NCI-H1417 treated with DMSO at 0.1 percent for 48 hours (cell line): ENCODE measurements at places on chromosomes 6 and 20.

DNA sequence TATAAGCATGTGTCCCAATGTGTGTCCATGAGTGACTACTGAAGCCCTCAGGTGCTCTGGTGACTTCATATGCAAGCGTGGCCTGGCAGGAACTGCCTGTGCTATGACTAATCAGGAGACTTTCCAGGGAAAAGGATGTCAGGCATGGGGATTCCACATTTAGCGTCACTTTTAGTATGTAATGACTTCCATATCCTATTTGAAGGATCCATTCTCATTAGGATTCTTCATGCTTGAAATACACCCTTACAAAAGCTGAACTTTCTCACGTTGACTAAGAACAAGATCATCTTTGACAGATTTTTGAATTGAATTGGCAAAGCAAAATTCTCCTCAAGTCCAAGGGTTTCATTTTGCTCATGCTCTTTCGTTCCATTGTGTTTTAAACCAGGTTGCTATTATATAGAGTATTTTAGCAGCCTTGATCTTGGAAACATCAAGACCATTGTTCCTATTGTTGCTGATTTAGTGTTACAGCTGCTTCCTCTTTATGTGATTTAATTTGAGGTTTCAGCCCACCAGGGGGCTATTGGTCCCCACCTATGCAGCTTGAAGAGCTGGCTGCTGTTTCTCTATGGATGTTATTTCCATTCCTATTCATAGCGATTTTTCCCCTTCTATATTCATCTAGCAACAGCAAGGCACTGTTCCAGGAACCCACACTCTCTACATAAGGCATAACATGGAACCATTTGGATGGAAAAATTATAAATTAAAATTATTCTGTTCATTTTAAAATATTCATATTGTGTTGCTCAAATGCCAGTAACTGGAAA, 418.6 kb downstream of the CDKAL1 start:
- DNase-seq: peak; percentile 93

DNA sequence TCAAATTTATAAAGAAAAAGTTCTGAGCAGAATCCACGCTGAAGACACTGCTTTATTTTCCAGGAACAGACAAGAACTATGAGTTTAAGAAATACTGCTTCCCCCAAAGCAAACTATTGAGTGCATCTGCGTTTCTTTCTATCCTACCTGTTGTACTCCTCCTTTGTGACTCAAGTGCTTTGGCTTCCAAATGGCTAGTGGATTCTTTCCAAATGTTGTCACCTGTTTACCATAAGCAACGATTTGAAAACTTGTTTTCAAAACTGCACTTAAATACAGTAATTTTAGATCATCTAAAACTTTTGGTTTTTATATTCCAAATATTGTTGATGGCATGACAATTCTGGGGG, 9.5 kb downstream of the PXDC1 start:
- DNase-seq: no peak

DNA sequence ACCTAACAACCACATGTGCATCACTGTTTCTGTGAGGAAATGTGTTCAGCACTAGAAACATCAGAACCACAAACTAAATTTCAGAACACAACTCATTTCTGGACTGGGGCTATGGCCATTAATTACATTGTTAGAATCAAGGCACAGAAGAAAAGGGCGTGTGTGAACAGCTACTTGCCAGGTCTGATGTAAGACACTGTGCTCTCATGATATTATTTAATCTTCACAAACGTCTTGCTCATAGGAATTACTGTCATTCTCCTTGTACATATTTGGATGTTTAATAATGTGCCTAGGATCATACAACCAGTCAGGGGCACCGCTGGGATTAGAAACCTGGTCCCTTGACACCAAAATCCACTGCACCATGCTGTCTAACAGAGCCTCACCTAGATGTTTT, 14.8 kb downstream of the ADGRF1 start:
- no peak for DNase-seq

- no peak for DNase-seq
Measured at GRCh38 chr6:100593522-100593921, 128.8 kb upstream of the SIM1 start.

GRCh38 chr6:150992703-150993102, 127.2 kb downstream of the MTHFD1L start:
- no peak for DNase-seq

GRCh38 chr6:14339711-14340584, 222.4 kb downstream of the CD83 start:
- no peak for DNase-seq

DNA sequence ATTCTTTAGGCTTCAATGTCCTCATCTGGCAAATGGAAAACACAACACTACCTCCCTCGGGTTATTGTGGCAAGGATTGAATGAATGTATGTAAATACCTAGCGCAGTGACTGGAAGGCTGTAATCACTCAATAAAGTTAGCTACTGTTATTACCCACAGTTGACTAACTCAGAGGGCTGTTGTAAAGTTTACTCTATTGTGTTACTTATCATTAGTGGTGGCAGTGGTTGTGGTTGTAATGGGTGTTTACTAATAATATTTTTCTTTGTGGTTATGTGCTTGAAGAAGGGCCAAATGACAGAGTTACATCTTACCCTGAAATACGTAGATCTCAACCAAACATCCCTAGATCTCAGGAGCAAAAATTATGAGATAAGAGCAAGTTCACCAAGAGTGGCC, 42.0 kb upstream of the PXDC1 start:
- DNase-seq: no peak

DNA sequence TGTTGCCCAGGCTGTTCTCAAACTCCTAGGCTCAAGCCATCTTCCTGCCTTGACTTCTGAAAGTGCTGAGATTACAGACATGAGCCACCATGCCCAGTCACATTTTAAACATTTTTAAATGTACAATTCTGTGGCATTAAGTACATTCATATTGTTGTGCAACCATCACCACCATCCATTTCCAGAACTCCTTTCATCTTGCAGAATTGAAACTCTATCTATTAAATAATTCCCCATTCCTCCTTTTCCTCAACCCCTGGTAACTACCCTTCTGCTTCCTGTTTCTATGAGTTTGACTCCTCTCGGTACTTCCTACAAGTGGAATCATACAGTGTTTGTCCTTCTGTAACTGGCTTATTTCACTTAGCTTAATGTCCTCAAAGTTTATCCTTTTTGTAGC, 103.8 kb upstream of the NAA20 start:
- DNase-seq: no peak

GRCh38 chr6:7258231-7258763, 54.7 kb downstream of the SSR1 start:
- DNase-seq: no peak

- DNase-seq: no peak
Measured at GRCh38 chr20:44805979-44806620, 4.2 kb downstream of the RIMS4 start.

GRCh38 chr6:37674161-37674560, 23.5 kb downstream of the MDGA1 start:
- DNase-seq: no peak

GRCh38 chr6:71512256-71512655, 223.6 kb downstream of the OGFRL1 start:
- DNase-seq: no peak

- DNase-seq: no peak
Measured at GRCh38 chr20:698276-698675, 22.7 kb upstream of the SCRT2 start.

GRCh38 chr6:107601406-107601805, 111.5 kb downstream of the SOBP start:
- no peak for DNase-seq

- peak; percentile 56 for DNase-seq
Measured at GRCh38 chr6:1856381-1856780, 246.7 kb downstream of the FOXC1 start.

DNA sequence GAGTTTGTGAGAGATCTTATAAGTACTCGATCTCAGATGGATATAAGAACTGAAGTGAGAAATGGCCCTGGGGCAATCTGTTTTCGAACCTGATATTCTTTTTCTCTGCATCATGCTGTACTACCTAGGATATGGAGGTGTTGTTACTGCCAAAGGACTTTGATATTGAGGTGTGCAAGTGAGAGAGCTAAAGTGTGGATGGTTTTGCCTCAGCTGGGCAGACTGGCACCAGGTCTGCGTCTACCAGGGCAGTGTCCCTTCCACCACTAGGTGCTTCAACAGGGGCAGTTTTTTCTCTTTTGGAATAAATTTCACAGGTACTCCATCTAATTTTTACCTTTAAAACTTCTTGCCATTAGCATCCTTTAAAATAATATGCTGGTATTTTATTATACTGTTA, 35.0 kb downstream of the ADGRG6 start:
- DNase-seq: no peak

- DNase-seq: no peak
Measured at GRCh38 chr6:45679631-45680030, 301.9 kb upstream of the SUPT3H start.

DNA sequence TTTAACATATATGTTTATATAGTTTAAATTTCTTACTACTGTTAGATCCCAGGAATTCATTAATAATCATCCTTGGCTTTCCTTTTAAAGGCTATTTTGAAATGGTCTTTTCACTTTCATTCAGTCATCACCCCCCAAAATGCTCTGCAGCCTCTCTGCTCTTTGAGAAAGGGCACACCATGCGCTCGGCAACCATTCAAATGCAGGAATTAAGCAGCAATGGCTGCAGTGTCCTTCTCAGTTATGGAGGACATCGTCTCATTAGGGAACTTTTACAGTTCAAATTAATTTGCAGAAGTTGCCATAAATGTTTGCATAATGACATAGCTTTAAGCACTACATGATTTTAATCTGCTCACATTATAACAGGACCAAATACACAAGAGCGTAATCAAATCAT, 6.3 kb downstream of the TUBB1 start:
- no peak for DNase-seq

DNA sequence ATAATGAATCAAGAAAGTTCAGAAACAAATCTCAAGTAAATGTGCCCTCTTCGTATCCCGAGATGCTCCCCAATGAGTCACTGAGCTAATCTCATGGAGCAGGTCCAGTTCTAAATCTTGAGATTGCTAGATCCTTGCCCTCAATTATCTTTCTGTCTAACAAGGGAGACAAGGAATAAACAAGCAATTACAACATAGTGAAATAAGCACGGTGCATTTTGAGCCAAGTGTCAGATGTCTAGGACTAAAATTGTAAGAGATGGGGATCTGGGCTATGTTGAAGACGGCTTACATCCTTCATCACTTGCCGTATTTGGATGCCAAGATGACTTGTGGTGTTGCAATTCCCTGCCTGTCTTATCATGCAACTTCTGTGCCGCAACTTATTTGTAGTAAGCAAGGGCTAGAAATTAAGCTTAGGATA, 56.5 kb upstream of the ADGRF1 start:
- DNase-seq: no peak

DNA sequence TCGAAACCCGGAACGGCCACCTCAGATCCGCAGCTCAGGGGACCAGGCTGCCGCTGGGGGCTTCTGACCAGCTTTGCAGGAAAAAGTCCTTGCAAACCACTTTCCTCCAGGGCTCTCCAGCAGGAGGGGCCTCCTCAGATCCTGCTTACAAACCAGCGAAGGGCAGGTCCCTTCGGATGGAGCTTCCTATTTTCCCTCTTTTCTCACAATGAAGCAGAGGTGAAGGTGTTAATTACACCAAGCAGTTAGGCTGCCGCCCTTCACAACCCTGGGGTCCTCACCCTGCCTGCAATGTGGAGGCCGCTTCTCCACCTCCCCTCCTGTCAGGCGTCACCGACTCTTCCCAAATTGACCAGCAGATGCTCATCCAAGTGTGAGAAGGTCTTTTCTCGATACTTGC, 5.7 kb downstream of the ARHGAP40 start:
- DNase-seq: no peak

GRCh38 chr6:27178407-27178730, 69.1 kb upstream of the PRSS16 start:
- no peak for DNase-seq

- no peak for DNase-seq
Measured at GRCh38 chr6:122788663-122789181, 336 bp upstream of the SMPDL3A start.

- DNase-seq: no peak
Measured at GRCh38 chr6:83514866-83515466, 2.6 kb downstream of the PRSS35 start.

DNA sequence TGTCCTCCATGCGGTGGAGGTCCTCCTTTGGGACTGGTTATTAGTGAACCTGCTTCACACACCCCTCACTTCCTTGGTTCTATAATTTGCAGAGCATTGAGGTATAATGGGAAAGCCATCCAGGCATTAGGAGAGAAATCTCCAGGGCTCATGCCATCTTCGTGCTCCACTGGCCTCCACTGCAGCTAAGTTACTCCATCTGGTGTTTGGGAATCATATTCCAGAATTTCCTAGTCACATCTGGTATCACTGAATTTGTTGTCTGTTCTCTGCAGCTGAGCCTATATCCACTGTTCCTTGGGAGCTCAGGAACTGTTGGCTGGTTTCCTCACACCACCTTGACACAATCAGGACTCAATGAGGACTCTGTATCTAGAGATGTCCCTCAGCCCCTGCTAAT, 173.0 kb upstream of the TSHZ2 start:
- DNase-seq: no peak

DNA sequence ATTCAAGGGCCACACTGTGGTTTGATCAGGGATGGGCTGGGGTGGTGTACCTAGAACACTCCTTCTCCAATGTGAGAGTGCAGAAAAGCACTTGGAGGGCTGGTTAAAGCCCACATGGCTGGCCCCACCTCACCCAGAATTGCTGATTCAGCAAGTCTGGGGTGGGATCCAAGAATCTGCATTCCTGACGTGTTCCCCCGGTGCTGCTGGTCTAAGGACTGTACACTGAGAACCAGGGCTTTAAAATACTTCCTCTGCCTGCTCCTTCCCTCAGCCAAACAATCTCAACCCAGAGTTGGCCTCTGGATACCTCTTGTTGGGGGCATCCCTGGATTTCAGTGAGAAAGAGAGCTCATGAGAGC, 13.4 kb upstream of the OCSTAMP start:
- DNase-seq: no peak

DNA sequence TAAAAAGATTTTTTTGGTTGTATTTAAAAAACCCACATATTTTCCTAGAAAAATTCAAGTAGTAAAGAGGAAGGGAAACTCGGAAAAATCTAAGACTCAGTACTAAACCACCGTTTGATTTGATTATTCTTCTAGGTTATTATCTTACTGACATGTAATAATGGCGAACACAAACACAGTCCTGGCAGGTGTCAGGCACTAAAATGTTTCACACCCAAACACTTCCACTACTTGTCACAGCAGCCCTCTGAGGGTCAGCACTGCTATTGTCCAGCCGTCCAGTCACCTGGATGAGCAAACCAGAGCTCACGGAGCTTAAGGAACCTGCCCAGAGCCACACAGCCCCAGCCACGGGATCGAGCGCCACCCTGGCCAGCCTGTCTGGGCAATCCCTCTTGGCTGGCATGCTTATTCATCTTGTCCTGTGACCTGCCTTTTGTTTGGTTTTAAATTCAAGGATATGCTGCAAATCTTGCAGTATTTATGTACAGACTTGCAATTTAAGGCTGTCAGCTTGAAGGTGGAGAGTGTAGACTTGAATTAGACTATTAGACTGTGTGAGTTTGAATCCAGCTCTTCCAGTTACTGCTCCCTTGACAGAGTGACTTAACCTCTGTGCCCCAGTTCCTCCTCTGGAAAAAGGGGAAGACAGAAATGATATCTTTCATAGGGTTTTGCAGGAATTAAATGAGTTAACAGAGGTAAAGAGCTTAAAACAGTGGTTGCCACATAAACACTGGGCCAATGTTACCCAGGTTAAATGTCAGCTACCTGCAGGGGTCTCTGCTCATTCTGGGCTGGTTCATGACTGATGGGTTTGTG, 82.2 kb downstream of the CDYL start:
- no peak for DNase-seq
